Stimulated activated CD4-positive, alpha-beta T cell treated with anti-CD3 and anti-CD28 coated beads, Interleukin-12 subunit alpha, Interleukin-12 subunit beta, amount 100 ng/mL, for 24 hours (primary cell): ENCODE measurements at places on chromosomes 3 and 15.

DNA sequence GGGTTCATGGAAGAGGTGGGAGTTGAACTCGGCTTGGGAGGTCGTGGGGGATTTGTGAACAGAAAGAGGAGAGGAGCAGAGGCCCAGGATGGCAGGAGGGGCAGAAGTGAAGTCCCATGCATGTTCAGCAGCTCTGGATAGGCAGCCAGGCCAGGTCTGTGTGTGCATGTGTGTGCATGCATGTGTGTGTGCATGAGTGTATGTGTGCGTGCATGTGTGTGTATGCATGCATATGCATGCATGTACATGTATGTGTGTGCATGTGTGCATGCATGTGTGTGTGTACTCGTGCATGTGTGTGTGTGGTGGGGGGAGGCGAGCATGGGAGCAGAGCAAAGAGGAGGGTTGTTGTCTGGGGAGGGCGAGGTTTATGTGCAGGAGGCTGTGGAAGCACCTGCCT, 178.4 kb downstream of the RPLP1 start:
- no peak for DNase-seq

DNA sequence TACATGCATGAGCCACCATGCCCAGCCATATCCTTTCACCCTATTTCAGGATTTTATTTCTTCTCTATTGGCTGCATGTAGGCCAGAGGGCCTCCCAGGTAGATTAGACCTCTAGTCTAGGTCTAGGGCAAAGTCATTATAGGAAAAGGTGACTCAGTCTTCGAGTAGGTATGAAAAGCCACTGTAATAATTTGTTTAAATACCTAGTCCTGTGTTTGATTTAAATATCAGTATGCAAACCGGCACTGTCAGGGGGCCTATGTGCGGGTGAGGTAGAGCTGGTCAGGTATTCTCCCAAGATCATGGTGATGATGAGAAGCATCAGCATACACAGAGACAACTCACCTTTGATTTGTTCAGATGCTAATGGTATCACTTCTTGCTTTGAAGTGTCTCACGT, 101.4 kb upstream of the UMPS start:
- DNase-seq: no peak

DNA sequence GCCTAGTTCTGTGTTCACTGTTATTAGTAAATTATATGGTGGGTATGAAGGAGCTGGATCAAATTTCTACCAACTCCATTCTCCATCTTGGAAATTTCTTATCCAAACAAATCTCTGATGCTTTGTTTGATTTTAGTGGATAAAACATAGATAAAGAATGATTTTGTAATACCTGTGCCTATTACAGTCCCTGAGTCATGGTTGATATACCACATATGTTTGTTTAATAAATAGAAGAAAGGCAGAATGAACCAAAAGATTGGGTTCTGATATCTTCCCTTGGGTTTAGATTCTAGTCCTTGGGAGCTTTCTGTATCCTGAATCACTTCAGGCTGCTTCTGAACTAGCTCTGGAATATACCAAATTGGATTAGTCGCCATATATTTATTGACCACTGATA, 203.6 kb downstream of the PDCD6IP start:
- DNase-seq: no peak

DNA sequence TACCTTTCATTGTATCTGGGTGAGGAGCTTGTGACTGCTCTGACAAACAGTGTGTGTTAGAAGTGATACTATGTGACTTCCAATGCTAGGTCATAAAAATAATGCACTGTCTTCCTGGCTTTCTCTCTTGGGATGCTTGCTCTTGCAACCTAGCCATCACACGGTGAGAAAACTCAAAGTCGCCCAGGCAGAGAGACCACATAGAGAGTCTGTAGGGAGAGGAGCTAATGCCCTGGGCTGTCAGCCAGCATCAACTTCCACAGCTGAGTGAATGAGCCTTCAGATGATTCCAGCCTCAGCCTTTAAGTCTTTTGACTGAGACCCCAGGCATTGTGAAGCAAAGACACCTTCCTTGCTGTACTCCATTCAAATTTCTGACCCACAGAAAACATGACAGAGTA, 220.6 kb upstream of the SGO1 start:
- DNase-seq: no peak

GRCh38 chr3:36911990-36912804, 32.7 kb downstream of the TRANK1 start:
- DNase-seq: peak; percentile 6

DNA sequence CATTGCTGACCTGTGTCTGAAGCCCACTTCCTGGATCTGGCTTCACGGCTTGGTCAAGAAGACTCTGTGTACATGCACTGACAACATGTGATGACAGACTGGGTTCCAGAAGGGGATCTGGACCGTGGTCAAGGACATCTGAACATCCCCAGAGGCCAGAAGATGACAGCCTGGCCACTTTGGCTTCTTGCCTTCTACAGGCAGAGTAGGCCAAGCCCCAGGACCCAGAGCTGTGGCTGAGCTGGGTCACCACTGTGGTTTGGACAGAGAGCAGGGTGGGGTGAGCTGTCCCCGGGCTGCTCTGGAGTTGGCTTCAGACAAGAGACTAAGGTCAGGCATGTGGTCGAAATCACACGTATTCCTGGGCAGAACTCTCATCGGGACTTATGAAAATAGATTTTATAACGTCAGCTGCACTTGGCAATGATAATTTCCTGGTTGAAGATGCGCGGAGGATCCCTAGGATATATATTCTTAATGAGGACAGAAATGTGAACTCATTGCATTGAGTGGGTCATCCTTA, 114.1 kb upstream of the FRMD4B start:
- DNase-seq: no peak

DNA sequence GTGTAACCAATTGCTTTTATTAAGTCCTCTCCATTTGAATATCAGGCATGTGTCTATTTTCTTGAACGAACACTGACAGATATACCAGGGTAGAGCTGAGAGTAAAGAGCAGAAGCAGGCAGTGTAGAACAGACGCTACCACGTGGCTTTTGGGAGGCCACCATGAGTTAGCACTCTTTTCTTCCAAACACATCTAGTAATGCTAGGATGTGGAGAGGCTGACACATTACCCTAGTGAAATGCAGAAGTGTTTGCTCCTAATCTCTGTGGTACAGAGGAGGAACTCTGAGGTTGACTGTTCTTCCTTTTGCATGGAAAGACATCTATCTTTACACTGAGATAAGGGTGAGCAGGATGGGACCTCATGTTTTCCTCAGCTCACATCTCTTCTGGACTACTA, 216.3 kb downstream of the SATB1 start:
- no peak for DNase-seq

DNA sequence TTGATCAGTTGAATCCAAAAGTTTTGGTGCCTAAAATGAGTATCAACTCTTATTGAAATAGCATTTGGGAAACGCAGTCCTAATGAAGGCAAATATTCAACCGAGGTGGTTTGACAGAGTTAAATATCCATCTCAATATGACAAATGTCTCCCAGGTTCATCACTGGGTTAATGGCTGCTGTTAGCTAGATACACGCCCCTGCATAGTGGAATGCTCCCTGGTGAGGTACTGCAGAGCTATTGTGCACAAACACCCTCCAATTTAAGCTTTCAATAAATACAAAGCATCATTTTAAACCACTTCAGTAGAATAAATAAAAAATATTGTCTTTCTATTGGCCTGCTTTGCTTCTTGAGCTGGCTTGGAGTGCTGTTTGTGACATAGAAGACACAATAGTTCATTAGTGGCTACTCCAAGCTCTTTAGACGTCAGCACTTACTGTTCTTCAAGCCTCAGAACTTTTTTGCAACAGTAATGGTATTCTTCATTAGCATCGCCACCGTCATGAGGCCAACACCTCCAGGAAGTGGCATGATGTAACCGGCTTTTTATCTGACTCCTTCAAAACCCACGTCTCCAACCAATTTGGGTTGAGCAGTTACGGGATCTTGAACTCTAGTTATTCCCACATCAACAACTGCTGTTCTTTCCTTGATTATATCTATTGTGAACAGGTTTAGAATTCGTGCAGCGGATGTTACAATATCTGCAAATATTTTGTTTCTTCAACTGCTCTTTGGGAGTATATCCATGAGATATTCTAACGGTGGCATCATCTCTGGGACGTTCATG, 1159.6 kb upstream of the EPHA6 start:
- no peak for DNase-seq

DNA sequence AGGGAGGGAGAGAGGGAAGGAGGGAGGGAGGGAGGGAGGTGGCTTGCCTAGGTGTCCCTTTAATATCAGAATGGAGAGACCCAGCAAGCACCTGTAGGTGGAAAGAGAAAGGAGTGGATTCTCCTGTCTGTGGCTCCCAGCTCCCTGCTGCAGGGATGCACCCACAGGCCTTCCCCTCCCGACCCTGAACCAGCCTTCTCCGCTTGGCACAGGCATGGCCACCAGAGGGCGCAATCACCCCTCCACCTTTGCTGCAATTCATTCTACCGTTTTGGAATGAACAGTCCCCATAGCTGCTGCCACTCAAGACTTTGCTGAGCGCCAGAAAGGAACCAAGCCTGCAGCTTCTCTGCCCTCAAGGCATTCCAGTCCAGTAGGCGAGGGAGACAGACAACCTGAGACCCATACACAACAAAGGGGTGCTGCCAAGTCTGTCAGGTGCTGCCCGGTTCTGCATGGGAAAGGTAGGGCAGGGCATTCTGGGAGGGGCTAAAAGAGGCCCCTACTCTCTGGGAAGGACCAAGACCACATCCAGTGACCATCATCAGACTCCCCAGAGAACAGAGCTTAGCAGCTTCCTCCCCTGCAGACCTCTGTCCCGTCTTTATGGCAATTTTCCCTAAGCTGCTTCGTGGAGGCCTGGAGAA, 4.9 kb downstream of the TLR9 start:
- DNase-seq: peak; percentile 92

- no peak for DNase-seq
These were observed 430.4 kb upstream of the CCDC54 start for GRCh38 chr3:106946866-106947265.

- no peak for DNase-seq
These were observed 103.8 kb downstream of the NR1D2 start for GRCh38 chr3:24048843-24049242.

- DNase-seq: no peak
These were observed 2.6 kb upstream of the ULK3 start for GRCh38 chr15:74845581-74845980.

DNA sequence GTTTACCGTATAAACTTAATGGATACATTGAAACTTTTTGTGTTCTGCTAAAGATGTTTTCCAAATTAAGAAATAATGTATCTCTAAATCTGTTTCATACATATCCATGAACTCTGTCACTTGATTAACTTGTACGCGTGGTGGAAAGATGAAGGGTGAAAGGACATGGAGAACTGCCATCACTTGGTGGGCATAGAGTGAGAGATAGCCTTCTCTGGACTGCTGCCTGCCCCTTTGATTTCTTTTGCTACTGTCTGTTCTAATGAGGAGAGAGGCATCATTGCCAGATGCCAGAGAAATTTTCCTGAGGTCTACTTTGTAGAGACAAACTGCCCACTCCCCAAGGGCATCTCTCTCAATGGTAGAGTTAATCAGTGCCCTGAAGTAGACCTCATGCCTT, 120.5 kb downstream of the SLMAP start:
- DNase-seq: no peak

DNA sequence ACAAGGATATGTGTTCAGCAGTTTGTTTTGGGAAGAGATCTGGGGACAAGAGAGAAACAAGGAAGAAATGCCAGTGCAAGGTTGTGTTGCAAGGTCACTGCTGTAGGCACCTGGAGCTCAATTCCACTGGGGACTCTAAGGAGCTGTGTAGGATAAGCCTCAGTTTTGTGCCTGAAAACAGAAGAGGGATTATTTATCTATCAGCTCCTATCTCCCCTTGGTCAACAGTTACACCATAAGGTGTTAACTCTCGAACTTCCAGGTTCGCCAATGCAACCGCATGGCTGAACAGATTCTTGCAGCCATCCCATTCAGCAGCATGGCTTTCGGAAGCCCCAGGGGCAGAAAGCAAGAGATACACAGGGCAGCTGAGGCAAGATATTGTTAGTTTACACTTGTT, 41.6 kb upstream of the CNOT10 start:
- DNase-seq: no peak

DNA sequence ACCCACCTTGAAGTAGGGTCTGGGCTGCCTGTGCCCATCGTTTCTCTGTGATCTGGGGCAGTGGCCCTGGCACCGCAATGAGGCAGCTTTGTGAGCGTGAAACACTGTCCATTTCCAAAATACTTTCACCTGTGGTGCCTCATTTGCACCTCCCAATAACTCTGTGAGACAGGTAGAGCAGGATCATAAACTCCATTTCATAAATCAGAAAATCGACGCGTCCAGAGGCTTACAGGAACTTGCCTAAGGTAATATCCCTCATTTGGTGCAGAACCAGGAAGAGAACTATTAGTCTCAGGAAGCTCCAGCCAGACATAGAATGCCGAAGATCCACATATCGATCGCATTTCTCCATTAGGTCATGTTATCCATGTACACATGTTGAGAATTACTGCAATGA, 38.2 kb upstream of the SEMA4B start:
- no peak for DNase-seq

- no peak for DNase-seq
These were observed 386.2 kb upstream of the ARHGEF26 start for GRCh38 chr3:153734777-153735551.

DNA sequence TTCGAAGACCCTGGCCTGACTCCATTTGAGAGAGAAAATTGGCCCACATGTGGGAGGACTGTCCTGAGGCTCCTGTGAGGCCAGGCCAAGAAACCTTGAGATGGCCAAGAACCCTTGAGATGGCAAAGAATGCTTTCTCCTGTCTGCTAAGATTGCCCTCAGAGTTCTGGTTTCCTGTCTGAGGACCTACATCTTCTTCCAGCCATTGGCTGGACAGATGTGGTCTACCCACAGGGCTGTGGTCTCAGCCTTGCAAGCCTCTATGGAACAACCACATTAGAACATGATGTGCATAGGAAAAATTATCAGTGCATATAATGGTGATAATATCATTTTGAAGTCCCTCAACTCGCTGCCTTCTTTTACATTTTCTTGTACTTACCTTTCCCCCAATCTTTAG, 10.8 kb upstream of the RASA2 start:
- DNase-seq: no peak

DNA sequence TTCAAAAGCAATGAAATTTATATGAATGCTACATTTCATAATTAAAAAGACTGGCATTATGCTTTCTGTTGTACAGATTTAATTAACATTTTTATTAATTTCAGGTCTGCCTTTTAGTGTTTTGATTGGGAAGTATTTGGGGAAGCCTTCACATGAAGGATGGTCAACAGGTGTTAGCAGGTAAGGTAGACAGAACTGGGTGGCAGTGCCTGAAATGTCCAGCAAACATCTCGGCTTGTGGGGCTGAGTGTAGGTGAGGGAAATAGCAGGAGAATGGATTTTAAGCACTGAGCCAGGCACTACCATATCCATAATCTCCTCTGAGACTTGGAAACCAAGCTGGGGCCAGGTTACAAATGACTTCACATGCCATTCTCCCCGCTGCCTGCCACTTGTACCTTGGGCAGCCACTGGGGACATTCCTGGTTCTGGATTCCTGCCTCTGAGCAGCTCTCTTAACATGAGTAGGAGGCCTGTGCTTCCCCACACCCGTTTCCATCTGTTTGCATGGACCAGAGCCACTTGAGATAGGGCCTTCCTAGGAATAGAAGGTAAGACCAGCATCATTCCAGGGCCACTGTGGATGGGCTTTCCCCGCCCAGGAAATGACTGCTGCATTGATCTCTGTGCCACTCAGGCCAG, 125.9 kb upstream of the HES1 start:
- DNase-seq: no peak
